ENCODE measurements at places on chromosomes 11 and 22.
A peak's percentile ranks its signal among the peaks of the same experiment; 100 is the strongest.

DNA sequence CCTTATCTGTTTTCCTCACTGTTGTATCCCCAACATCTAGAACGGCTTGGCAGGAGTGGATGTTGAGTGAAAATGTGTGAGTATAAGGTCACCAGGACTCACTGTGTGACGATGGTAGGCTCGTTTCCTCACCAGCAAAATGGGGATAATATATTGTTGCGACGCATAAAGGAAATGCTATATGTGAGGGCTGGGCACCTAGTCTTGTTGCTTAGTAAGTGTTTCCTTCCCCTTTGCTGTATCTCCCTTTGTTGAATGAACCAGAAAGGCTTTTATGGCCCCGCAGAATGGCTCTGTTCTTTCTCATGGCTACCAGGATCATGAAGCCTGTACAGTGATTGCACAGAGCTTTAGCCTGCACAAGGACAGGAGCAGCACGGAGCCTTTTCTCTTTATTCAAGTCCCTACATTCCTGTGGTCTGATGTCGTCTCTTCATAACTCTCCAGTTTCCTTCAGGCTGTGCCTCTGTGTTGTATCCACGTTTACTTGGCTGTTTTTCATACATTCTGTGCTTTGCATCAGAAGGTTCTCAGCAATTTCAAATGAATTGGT is 5.4 kb downstream of the TNRC6B start:
- no peaks in the 10 kb centered on the region for H3K27me3 ChIP-seq
- H3K36me3 ChIP-seq, result no peaks in the 10 kb centered on the region
- H3K4me1 ChIP-seq, result peaks cover 33% of the 10 kb centered on the region
- peak overlapping the region; percentile 52 for H3K27ac ChIP-seq

DNA sequence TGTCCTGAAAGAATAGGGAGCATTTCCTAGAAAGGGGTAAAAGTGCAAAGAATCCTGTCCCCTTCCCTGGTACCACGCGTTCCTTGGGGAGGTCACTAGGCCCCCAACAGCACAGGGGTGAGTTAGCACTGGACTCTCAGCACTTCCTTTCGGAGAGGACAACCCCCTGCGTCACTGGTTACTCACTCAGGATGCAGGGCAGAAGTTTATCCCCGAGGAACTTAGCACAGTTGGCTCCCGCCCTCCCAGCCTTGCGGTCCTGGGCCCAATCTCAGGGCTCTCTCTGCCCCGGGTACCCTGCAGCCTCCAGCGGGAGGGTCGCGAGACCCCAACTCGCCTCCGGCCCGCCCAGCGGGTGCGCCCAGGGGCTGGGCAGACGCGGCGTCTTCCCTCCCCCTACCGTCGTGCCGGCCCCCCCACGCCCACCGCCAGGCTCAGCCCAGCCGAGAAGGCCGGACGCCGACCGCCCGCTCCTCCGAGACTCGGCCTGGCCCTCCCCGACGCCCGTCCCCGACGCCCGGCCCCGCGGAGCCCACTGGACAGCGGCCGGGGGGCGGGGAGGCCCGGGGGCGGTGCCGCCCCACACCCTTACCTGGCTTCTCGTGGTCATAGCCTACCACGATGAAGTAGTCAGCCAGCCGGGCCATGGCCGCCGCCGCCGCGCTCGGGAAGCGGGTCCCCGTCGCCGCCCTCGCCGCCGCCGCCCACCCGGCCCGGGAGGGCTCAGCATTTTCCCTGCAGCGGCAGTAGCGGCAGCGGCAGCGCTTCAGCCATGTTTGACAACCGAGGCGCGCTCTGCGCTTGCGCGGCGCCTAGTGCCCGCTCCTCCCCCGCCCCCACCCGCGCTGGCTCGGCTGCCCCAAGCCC is at the start of gene SBF2:
Gene SBF2, minus strand, starts transcription at position 797 of the 867 bp plus-strand sequence. Its CDS starts 150 bp downstream, at position 647.
- H3K36me3 ChIP-seq, result no peaks in the 10 kb centered on the region
- peaks cover 10% of the 10 kb centered on the region for H3K27me3 ChIP-seq
- peak; percentile 80 for DNase-seq

GRCh38 chr11:124310721-124311120 is 3.0 kb downstream of the OR8D1 start:
- no peaks in the 10 kb centered on the region for H3K27me3 ChIP-seq
- H3K36me3 ChIP-seq, result no peaks in the 10 kb centered on the region
- H3K4me1 ChIP-seq, result peaks cover 5% of the 10 kb centered on the region
- H3K27ac ChIP-seq, result no peak overlapping the region
- no peak overlapping the region for H3K4me3 ChIP-seq

GRCh38 chr11:126817096-126817495 is 183.5 kb downstream of the KIRREL3 start:
- H3K27me3 ChIP-seq, result no peaks in the 10 kb centered on the region
- no peak overlapping the region for H3K4me3 ChIP-seq
- peaks cover 17% of the 10 kb centered on the region for H3K4me1 ChIP-seq

- no peaks in the 10 kb centered on the region for H3K27me3 ChIP-seq
- no peak for DNase-seq
- no peak overlapping the region for H3K4me3 ChIP-seq
- H3K36me3 ChIP-seq, result no peaks in the 10 kb centered on the region
Measured at GRCh38 chr11:19160847-19161246, 40.9 kb downstream of the CSRP3 start.

- no peaks in the 10 kb centered on the region for H3K36me3 ChIP-seq
- peak; percentile 70 for DNase-seq
- H3K27me3 ChIP-seq, result no peaks in the 10 kb centered on the region
- no peak overlapping the region for H3K27ac ChIP-seq
Measured at GRCh38 chr11:34204396-34205279, 99.2 kb downstream of the NAT10 start.

GRCh38 chr11:69500285-69501120 is 19.0 kb downstream of the LINC01488 start:
- H3K27me3 ChIP-seq, result peaks cover 2% of the 10 kb centered on the region
- no peak overlapping the region for H3K27ac ChIP-seq
- peaks cover 15% of the 10 kb centered on the region for H3K4me1 ChIP-seq
- no peak overlapping the region for H3K4me3 ChIP-seq

- H3K27ac ChIP-seq, result no peak overlapping the region
- no peak overlapping the region for H3K4me3 ChIP-seq
- no peaks in the 10 kb centered on the region for H3K36me3 ChIP-seq
- H3K27me3 ChIP-seq, result peaks cover 7% of the 10 kb centered on the region
- H3K4me1 ChIP-seq, result no peaks in the 10 kb centered on the region
Measured at GRCh38 chr22:36757668-36758211, 18.2 kb downstream of the IFT27 start.

GRCh38 chr11:80916173-80916798 is 1475.5 kb upstream of the TENM4 start:
- no peak for DNase-seq
- no peak overlapping the region for H3K4me3 ChIP-seq
- H3K4me1 ChIP-seq, result no peaks in the 10 kb centered on the region
- H3K27ac ChIP-seq, result no peak overlapping the region

Data from astrocyte (in vitro differentiated cells and primary cell).